ENCODE measurements at places on chromosomes 6 and 20.

GRCh38 chr6:122033564-122034181 is 365.8 kb upstream of the HSF2 start:
- DNase-seq = no peak

DNA sequence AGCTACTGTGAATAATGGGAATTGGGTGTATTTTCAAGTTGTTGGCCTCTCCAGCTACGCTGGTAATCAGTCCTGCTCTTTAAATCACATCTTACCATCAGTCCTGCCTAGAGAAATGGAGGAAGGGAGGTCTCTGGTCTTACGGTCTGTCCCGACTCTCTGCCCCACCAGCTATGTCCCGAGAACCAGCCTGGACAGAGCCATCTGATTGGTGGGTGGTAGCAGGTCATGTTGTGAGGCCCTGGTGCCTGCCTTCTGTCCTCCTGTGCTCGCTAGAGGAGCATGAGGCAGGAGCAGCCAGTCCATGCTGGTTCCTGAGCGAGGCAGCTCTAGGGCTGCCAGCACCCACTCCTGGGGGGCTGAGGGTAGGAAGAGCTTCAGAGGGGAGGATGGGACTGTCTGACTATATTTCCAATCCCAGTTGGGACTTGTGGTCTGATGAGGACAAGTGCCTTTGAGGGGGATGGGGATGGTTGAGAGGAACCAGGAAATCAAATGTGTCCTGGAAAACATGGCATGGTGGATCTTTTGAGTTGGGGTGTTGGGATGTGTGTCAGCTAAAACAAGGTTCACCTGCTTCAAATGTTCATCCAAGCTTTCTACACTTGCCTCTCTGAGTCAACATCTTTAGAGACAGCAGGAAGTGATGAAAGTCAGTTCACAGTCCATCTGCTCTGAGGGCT is 33.0 kb downstream of the SYNJ2 start:
- no peak for DNase-seq

- DNase-seq = peak; percentile 7
Measured at GRCh38 chr6:27502508-27503435, 29.9 kb upstream of the ZNF184 start.

- no peak for DNase-seq
Measured at GRCh38 chr6:15293674-15294073, 47.8 kb downstream of the JARID2 start.

DNA sequence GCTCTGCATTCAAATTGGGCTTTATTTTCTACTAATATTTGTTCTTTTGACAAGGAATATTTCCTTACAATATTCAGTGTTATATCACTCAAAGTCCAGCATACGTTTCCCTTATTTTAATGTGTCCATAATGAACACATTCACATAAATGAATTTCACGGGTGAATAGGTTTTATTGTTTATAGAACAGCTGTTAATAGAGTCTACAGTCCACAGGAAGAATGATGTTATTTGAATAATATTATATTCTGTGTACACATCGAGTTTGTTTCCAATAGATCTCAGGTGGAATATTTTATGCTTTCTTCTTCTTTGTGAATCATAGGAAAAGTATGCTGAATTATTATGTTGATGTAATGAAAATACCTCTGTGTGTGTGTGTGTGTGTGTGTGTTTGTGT is 582.4 kb downstream of the CDH26 start:
- no peak for DNase-seq

GRCh38 chr6:41652866-41653652 is 14.8 kb downstream of the MDFI start:
- DNase-seq = no peak

Data from caudate nucleus (tissue), 63 donors.